Activated naive CD4-positive, alpha-beta T cell (primary cell): ENCODE measurements at places on chromosomes 7 and 10.

DNA sequence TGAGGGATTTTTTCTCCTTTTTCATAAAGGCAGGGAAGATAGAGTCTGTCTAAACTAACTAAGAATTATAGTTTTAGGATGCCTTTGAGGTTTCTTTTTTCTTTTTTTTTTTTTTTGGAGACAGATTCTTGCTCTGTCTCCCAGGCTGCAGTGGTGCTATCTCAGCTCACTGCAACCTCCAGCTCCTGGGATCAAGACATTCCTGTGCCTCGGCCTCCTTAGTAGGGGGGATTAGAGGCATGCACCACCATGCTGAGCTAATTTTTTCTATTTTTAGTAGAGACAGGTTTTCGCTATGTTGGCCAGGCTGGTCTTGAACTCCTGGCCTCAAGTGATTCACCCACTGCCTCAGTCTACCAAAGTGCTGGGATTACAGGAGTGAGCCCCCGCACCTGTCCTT is 239.7 kb downstream of the KCND2 start:
- DNase-seq, result no peak

DNA sequence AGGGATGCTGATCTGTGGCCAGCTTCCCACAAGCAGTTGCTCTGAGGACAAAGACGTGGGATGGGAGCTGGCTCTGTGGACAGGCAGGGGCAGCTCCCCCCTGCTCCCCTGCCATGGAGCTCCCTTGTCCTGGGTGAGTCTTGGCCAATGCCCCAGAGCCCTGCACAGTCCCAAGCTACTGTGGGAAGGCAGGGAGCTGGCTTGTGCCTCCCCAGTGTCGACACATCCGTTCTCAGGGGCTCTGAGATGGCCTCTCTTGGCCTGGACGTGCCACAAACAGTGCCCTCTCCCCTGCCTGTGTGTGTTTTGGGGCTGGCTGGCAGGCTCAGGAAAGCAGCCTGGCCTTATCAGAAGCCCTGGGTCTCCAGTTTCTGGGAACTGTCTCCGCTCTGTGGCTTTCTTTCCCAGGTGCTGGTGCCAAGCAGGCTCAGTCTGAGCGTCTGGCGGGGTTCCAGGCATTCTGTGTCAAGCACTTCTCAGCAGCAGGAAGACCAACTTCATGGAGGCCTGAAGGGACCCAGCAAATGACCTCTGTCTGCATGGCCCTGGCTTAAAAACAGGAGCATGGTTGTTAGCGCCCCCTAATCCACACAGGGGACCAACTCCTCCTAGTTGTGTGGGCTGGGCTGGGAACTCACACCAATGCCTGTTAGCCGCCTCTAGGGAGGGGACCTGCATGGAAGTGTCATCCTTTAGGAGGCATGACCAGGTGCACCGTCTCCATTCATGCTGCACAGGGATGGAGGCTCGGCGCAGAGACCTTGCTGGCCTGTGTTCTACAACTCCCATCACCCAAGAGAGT is 375.2 kb downstream of the RPS24 start:
- DNase-seq, result no peak

DNA sequence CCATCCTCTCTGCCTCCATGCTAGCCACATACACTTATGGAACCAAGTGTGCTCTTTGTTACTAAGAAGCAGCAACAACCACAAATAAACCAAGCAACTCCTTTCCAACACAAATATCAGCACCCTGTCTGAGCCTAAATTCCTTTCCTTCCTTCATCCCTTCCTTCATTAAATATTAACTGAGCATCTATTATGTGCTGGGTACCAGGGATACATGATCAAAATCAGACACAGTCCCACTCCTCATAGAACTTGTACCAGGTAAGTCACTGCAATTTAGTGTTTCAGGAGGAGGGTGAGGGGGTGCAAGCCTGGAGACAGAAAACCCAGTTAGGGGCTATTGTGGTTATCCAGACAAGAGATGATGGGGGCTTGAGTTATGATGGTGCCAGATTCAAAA is 10.8 kb downstream of the CREB5 start:
- no peak for DNase-seq

DNA sequence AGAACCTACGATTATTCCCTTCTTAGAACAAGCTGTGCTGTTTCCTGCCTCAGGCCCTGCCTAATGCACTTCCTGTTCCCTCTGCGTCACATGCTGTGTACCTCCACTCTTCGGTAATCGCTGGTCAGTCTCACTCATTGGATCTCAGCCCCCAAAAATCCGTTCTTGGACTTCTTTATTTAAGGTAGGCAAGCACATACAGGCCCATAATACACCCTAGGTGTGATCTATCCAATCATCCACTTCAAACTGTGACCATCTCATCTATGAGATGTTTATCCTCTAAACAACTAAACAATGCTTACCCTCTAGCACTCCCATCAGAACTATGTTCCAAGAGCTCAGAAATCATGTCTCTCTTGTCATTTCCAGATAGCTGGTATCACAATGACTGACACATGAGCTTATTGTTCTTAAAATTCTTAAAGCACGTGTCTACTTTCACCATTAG is 83.9 kb downstream of the CADPS2 start:
- no peak for DNase-seq
